ENCODE measurements at places on chromosomes 7 and 10. TPM values are rescaled to one million over a fixed set of nuclear protein-coding genes. Genes with fewer than 3 reads are reported as not detected.

SYNPO2L gene
- polyA plus RNA-seq = 0.02 TPM

SMKR1 gene
- polyA plus RNA-seq = 0.24 TPM

AGR2 gene
- polyA plus RNA-seq = 0.60 TPM

TMEM236 gene
- 0.01 TPM for polyA plus RNA-seq

IFIT1B gene
- polyA plus RNA-seq = not detected

MMRN2 gene
- 0.55 TPM for polyA plus RNA-seq

MPP7 gene
- polyA plus RNA-seq = 0.61 TPM

EGFR gene
- 59.0 TPM for polyA plus RNA-seq

FAM25C gene
- not detected for polyA plus RNA-seq

FAM25A gene
- polyA plus RNA-seq = not detected

CALML5 gene
- not detected for polyA plus RNA-seq

WNT8B gene
- polyA plus RNA-seq = not detected

SORCS3 gene
- polyA plus RNA-seq = not detected

CALHM2 gene
- 11.3 TPM for polyA plus RNA-seq

RSPH10B2 gene
- polyA plus RNA-seq = not detected

HUS1 gene
- polyA plus RNA-seq = 27.9 TPM

MACROH2A2 gene
- polyA plus RNA-seq = 21.8 TPM

MAGI2 gene
- polyA plus RNA-seq = 3.1 TPM

NKX6-2 gene
- not detected for polyA plus RNA-seq

ZNHIT1 gene
- 36.0 TPM for polyA plus RNA-seq

COBL gene
- polyA plus RNA-seq = not detected

NPSR1 gene
- not detected for polyA plus RNA-seq

OR2A5 gene
- not detected for polyA plus RNA-seq

STK17A gene
- 39.7 TPM for polyA plus RNA-seq

TWNK gene
- 6.9 TPM for polyA plus RNA-seq

VWDE gene
- 0.02 TPM for polyA plus RNA-seq

PPP1R3C gene
- 51.1 TPM for polyA plus RNA-seq

OR2A12 gene
- polyA plus RNA-seq = not detected

LIPF gene
- not detected for polyA plus RNA-seq

ZNF37A gene
- 7.9 TPM for polyA plus RNA-seq

ANKRD61 gene
- 0.22 TPM for polyA plus RNA-seq

TACC2 gene
- polyA plus RNA-seq = 19.4 TPM

GDF2 gene
- polyA plus RNA-seq = not detected

MUC3A gene
- polyA plus RNA-seq = not detected

PNLIPRP1 gene
- not detected for polyA plus RNA-seq

TUBB8 gene
- polyA plus RNA-seq = not detected

SCIN gene
- not detected for polyA plus RNA-seq

ELMO1 gene
- polyA plus RNA-seq = not detected

CAV1 gene
- 1,356 TPM for polyA plus RNA-seq

TRA2A gene
- 78.8 TPM for polyA plus RNA-seq

C10orf95 gene
- not detected for polyA plus RNA-seq

SPDYE2B gene
- polyA plus RNA-seq = not detected

AKR1C4 gene
- polyA plus RNA-seq = not detected

OR9A2 gene
- not detected for polyA plus RNA-seq

ASB4 gene
- 0.06 TPM for polyA plus RNA-seq

CRYGN gene
- not detected for polyA plus RNA-seq
